ENCODE measurements at places on chromosomes 5 and 9. TPM values are rescaled to one million over a fixed set of nuclear protein-coding genes. Genes with fewer than 3 reads are reported as not detected.

Gene SARDH
- total RNA-seq = 10.5 TPM

Gene COL23A1
- total RNA-seq = 0.27 TPM

Gene PRDM9
- under 0.01 TPM for total RNA-seq

Gene HAVCR2
- total RNA-seq = 5.9 TPM

Gene SETD9
- total RNA-seq = 10.0 TPM

Gene NINJ1
- total RNA-seq = 63.8 TPM

Gene GDF9
- total RNA-seq = 0.54 TPM

Gene CATSPER3
- total RNA-seq = 0.27 TPM

Gene POU5F2
- total RNA-seq = 1.6 TPM

Gene CER1
- under 0.01 TPM for total RNA-seq

Gene CDKN2A
- total RNA-seq = 0.27 TPM

Gene NFX1
- total RNA-seq = 35.5 TPM

Gene MEGF10
- 0.27 TPM for total RNA-seq

Gene PCDHA9
- total RNA-seq = under 0.01 TPM

Gene TMEM267
- total RNA-seq = 4.3 TPM

Gene YTHDC2
- 18.9 TPM for total RNA-seq

Gene VAV2
- 2.2 TPM for total RNA-seq

Gene SH3TC2
- total RNA-seq = 2.2 TPM

Gene CXCL14
- under 0.01 TPM for total RNA-seq

Gene FLT4
- total RNA-seq = 0.27 TPM

Gene GADD45G
- total RNA-seq = 7.3 TPM

Data from hematopoietic multipotent progenitor cell (in vitro differentiated cells).